Frontal cortex (tissue), 4 donors: ENCODE measurements at places on chromosomes 5 and 9.

- DNase-seq, result no peak
These were observed 42.1 kb upstream of the TMOD1 start for GRCh38 chr9:97459326-97459725.

- no peak for DNase-seq
These were observed 77.2 kb upstream of the OSMR start for GRCh38 chr5:38768412-38769211.

DNA sequence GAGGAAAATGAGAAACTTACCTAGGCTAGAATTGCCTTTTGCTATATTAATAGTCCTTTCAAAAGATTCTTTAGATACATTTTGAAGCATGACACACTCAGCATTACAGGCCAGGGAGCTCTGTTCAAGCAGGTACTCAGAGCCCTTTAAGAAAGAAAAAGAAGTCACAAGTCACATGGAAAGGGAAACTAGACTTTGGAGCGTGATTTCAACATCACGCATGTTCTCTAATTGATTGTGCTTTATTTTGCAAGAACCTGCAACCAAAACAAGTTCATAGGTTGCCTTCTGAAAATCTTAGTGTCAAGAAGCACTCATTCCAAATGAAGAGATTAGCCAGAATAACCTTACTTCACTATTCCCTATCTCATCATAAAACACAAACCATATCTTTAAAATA is 103.8 kb downstream of the MPDZ start:
- DNase-seq, result no peak

DNA sequence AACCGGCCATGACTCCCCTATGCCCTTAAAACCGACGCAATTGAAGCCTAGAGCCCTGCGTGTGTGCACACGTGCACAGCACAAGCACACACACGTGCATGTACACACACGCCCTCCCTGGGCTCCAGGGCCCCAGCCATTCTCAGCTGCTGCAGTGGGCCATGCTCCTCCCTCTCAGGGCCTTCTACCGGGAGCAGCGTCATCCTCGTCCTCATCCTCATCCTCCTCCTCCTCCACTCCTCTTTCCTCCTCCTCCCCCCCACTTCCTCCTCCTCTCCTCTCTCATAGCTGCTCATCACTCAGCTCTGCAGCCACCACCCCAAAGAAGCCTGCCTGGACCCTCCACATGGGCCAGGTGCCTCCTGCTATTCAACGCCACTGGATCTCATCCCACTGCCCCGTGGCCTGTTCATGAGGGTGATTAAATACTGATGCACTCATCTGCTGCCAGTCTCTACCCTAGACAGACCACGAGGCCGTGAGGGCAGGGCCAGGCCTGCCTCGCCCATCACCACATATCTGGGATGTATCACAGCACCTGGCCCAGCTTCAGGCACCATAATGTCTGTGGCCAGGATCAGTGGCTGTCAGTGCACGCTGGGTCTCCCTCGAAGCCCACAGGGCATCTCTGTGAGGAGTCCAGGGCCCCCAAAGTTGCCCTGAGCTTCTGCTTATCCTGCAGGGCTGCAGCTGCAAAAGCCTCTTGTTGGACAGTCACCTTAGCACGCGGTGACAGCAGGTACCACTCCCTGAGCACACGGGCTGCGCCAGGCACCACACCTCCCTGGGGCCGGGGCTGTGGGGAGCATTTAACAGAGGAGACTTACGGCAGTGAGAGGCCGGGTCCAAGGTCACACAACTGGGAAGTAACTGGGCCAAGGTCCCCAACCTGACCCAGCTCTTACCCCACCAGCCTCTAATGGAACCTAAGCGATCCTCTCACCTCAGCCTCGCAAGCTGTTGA is 9.8 kb downstream of the FAM78A start:
- DNase-seq, result no peak

DNA sequence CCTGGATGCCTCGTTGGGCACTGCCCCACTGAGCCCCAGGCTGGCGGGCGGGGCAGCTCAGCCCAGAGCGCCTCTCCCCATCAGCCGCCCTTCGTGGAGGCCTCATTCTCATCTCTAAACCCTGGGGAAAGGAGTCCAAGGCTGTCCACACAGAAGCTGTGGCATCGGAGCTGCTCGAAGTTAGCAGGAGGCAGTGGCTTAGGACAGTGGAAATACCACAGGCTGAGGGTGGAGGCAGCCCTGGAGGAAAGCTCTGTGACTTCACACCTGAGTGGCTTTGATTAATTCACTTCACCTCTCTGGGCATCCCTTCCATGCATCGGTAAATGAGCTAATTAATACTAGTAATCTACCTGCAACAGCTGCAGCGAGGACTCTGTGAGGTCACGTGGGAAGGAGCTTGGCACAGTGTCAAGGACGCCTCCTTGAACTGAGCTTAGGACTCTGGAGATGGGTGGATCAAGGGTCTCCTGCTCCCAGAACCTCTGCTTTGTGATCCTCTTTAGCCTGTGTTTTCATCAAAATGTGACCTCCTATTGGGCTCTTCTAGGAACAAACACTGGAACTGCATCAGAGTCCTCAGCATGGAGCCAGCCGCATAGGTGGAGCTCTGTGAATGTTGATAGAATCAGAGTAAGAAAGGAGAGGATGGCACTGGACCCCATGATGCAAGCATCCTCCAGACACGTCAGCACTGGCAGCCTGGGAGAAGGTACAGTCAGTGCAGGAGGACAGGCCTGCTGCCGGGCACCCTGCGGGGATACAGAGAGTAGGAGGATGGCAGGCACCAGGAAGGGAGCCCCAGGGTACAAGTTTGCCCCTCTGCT is 842 bp upstream of the ANGPTL2 start:
- DNase-seq, result no peak

DNA sequence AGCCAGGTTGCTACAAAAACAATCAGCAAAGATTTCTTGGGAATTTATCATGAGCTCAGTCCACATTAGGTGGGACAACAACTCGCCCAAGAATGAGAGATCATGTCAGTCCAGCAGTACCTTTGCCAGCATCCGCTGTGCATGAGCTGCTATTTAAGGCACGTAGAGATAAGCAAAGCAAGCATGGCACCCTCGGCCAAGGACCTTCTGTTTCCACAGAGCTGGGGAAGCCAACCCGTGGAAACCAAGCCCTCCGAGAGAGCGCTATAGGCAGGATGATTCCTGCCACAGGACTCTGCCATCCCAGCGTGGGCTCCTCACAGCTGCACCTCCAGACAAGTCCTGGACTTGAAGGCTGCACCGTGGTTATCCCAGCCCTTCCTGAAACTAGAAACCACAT is 189.5 kb upstream of the PPP1R26 start:
- DNase-seq, result no peak

DNA sequence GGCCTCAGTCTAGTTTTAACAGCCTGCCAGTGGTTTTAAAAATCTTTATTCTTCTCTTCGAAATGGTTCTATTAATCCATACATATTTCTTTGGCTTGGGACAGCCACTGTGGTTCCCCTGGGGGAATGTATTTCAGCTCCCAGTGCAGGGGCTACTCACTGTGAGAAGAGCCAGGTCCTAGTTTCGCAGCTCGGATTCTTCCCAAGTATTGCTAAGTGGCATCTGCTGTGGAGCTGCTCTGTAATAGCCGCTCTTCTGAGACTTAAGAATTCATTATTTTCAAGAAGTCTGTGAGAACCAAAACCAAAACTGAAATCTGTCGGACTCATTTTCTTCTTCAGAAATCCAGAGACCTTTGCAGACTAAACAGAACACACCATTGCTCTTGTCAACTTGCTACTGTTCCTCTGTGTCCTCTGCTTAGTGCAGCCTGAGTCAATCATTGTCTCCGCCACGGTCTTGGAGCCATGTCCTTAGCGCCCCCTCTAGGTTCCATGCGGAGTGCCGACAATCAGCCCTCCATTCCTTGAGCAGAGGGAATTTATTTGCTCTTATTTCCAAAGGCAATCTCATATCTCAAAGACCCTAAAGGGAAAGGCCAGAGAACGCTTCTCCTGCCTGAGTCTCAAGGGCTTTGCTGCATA is 478.2 kb downstream of the SPATA31D1 start:
- DNase-seq, result no peak

GRCh38 chr9:77463151-77463550 is 185.0 kb downstream of the GNA14 start:
- no peak for DNase-seq

GRCh38 chr9:135410831-135411473 is 68.6 kb upstream of the PPP1R26 start:
- DNase-seq, result no peak

- DNase-seq, result peak; percentile 65
These were observed 11.8 kb upstream of the MRNIP start for GRCh38 chr5:179870403-179870903.

- peak; percentile 9 for DNase-seq
These were observed 56.7 kb upstream of the RETREG1 start for GRCh38 chr5:16673241-16674201.

DNA sequence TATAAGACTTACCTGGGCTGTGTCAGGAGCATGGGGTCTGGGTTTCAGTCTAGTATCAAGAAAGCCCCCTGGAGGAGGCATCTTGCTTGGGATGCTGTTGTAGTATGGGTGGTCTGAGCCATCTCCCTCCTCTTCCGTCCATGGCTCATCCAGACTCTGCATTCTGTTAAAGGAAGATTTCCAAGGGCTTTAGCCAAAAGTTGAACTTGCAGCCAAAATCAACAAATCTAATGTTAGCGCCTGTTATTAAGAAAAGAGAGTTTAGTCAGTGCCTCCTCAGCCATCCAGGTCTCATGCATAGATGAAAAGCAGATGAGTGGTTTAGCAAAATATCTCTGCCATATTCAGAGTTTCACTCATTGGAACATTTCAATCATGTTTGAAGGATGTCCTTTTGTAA is 55.6 kb downstream of the S1PR3 start:
- DNase-seq, result no peak

GRCh38 chr5:6085341-6085860 is 292.9 kb downstream of the MED10 start:
- DNase-seq, result no peak

GRCh38 chr9:127770583-127770904 is 7.9 kb downstream of the SH2D3C start:
- no peak for DNase-seq

- no peak for DNase-seq
These were observed 30.6 kb upstream of the SMU1 start for GRCh38 chr9:33106827-33107621.

- DNase-seq, result no peak
These were observed 45.1 kb downstream of the SLCO6A1 start for GRCh38 chr5:102453716-102454115.

GRCh38 chr5:169126481-169127021 is 174.4 kb downstream of the SLIT3 start:
- no peak for DNase-seq

- no peak for DNase-seq
These were observed 264.0 kb downstream of the MAN2A1 start for GRCh38 chr5:109953761-109954160.

DNA sequence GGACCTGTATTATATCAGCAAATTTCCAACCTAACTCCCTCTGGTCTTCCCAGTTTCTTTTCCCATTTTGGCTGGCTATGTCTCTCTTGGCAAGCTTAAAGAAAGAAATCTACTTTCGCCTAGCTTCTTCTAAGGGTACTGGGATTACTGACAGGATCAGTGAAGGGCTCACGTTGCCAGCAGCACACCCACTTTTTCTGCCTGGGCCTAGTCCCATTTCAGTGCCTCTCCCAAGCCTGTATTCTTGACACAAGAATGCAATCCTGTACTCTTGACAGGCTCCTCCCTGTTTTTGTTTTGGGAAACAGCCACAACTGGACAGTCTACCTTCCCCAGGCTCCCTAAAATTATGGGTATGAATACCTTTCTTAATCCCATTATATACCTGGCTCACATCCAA is 170.5 kb downstream of the EPB41L4A start:
- no peak for DNase-seq

GRCh38 chr9:129838707-129839259 is 3.5 kb downstream of the USP20 start:
- no peak for DNase-seq

GRCh38 chr9:137899551-137900360 is 22.2 kb downstream of the CACNA1B start:
- no peak for DNase-seq

- no peak for DNase-seq
These were observed 3.0 kb upstream of the DNAJB5 start for GRCh38 chr9:34986540-34987047.

- no peak for DNase-seq
These were observed 100.9 kb downstream of the BOD1 start for GRCh38 chr5:173515526-173515925.

DNA sequence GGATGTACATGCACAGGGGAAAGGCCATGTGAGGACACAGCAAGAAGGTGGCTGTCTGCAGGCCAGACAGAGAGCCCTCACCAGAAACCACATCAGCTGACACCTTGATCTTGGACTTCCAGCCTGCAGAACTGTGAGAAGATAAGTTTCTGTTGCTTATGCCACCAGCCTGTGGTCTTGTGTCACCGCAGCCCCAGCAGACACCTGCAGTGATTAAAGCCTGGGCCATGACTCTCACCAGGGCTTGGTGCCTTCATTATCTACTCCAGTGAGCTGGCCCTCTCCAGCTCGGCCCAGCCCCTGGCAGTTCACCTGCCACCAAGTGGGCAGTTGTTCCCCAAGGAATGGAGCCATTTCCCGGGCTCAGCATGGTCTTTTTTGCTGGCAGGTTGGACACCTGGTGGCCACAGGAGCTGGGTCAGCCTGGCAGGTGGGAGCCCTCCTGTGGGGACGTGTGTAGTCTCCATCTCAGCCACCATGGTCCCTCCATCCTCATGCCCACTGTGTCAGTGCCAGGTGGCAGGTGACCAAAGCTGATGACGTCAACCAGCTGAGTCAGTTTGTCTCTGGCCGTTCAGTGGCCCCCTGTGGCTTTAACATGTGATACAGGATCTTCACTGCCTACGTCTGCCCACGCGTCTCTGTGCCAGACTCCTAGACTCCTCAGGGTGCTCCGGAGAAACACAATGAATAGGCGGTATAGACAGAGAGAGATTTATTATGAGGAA is 99.9 kb upstream of the PPP1R26 start:
- no peak for DNase-seq

GRCh38 chr9:71685988-71686387 is 82.3 kb downstream of the CEMIP2 start:
- no peak for DNase-seq

DNA sequence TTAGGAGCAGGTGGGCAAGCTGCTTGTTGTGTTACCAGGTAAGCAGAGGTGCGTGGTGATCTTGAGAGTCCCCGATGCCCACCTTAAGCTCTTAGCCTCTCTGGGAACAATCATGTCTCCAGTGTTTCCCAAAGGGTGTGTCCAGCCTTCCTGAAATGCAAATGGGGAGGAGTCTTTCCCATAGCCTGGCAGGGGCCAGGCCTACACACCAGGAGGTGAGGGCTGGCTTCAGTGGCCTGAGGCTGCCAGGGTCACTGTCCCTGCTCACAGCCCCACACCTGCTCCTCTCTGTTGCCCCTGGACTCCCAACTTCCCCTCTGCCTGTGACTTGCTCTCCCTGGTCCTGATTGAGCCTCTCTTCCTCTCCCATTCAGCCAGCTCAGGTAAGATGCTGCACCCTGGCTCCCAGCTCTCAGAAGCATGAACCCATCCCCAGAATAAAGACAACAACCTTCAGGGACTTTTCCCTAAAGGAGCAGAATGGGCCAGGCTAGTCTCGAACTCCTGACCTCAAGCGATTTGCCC is 65.7 kb upstream of the PHYKPL start:
- no peak for DNase-seq

DNA sequence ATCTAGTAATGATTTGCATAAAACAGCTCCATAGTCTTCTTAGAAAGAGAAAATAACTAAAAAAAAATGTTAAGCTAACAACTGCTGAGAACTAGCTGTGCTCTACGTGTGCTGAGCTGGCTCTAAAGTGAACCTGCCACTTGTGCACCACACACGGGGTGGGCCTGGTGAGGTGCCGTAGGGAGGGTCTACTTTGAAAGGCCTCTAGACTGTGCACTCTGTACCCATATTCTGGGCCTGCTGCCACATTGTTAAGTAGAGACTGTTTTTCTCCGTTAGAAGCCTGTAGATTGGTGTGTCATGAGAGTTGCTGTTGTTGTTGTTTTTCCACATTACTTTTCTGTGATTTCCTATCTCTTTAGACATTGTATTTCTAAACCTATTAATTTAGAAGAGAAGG is 93.9 kb downstream of the CD180 start:
- DNase-seq, result no peak
